ENCODE measurements at places on chromosomes 5 and 9.

GRCh38 chr5:27639005-27639612 is 600.7 kb upstream of the CDH9 start:
- no peak for DNase-seq

DNA sequence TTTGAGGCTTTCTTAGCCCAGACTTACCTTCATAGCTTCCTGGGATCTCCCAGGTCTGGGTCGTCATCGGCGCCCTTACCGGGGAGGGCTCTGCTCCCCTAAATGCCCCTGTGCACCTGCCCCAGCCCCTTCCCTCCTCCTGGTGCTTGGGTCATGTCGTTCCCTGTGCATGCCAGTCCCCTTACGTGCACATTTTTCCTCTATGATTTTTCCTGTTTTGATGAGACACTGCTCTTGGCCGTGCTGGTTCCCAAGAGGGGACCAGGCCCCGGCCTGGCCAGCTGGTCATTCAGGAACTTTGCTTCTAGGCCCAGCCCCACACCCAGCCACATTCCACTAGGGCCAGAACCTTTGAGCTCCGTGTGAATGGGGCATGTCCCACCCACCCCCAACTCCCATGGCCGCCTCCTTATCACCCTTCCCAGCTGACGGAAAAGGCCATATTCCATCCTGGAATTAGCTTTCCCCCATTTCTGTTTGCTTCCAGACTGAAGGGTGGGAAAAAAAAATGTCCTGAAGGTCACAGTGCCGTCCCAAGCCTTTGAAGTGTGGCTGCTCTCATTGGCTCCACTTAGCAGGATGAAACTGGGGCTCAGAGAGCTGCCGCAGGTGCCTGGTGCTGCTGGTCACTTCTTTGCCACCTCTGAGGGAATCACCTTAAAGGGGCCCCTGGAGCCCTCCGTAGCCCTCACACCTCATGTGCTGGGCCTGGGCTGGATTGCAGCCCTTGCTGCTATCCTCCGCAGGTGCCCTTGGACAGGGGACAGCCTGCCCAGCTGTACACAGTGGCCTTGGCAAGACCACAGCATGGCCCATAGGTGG is 25.1 kb downstream of the ERGIC1 start:
- no peak for DNase-seq

GRCh38 chr5:174356536-174356935 is 311.0 kb downstream of the NSG2 start:
- no peak for DNase-seq

DNA sequence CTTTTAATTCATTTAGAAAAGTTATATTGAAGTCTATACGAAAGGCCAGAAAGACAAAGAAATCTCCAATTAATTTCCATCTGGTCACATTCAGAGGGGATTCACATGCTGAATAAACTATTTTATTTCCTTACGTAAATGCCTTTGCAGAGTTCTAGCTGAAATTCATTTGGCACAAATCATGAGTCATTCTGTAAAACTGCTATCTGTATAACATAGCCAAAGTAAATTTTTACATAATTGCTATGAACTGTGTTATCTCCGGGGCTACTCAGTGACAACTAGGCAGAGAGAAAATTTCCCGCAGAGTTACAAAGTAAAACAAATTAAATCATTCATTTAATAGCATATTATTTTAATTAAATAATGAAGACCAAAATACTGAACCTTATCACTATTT is 463.2 kb upstream of the ADAMTS16 start:
- no peak for DNase-seq

DNA sequence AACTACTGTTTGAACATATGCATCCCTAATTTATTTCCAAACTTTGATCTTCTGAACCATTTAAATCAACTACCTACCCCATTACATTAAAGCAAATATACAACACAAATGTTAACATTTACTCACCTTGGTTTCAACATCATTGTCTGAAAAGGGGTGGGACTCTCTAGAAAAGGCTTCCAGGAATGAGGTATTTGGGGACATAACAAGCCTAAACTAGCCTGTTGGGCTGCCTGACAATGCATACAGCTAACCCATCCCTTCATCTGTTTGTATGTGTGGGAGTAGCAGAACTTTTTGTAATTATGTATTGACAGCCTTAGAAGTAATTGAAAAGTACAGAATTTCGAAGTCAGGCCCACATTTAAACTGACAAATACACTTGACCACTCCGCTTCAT is 2225.9 kb upstream of the C9orf72 start:
- DNase-seq = no peak

DNA sequence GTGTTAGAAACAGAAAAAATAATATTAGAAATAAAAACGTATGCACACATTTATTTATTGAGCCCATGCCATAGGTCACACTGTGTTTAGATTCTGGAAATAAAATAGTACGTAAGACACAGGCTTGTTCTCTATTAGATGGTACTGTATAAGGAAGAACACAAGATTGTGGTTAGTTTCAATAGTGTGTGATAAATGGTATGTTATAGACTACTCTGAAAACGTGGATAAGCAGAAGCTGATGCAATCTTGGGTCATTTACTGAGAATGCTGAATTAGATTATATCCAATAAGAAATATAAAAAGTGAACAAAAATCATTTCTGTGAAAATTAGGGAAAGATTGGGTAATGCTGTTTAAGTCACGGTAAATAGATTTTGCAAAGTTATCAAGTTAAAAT is 1456.4 kb upstream of the ACO1 start:
- DNase-seq = no peak

Measured in SHP77 (cell line).